SK-N-SH (cell line): ENCODE measurements at places on chromosomes 12 and 14. TPM values are rescaled to one million over a fixed set of nuclear protein-coding genes. Genes with fewer than 3 reads are reported as not detected.
A peak's percentile ranks its signal among the peaks of the same experiment; 100 is the strongest.

DNA sequence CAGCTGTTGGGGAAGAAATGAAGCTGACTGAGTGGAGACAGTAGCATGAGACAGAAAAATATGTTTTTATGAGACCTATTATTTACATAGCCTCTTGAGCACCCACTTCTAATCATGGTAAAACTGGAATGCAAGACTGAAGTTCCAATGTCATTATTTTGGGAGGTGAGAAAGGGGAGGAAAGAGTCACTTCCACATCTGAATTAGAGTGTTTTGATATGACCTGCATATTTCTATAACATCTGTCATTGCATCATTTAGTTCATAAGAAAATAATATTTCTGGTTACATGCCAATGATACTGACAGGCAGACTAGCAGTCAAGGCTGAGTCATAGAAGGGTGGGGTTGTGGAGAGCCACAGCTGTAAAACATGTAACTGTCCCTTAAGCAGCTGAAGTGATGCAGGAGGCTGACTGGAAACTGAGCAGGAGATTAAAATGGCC, 26.7 kb downstream of the NTN4 start:
- no peaks in the 10 kb centered on the region for H3K4me1 ChIP-seq
- no peak for DNase-seq
- H3K4me3 ChIP-seq: no peak overlapping the region

- no peaks in the 10 kb centered on the region for H3K4me1 ChIP-seq
- no peak within 1 kb of the TSS for H3K27ac ChIP-seq
- no peaks in the 10 kb centered on the region; the same call in 1 of the 2 replicates for H3K27me3 ChIP-seq
- H3K36me3 ChIP-seq: no peaks in the 10 kb centered on the region
- H3K4me3 ChIP-seq: no peak within 1 kb of the TSS
Measured at GRCh38 chr14:37172024-37172869, at the start of gene SLC25A21. Gene SLC25A21 (minus strand): TSS chr14:37172606.

DNA sequence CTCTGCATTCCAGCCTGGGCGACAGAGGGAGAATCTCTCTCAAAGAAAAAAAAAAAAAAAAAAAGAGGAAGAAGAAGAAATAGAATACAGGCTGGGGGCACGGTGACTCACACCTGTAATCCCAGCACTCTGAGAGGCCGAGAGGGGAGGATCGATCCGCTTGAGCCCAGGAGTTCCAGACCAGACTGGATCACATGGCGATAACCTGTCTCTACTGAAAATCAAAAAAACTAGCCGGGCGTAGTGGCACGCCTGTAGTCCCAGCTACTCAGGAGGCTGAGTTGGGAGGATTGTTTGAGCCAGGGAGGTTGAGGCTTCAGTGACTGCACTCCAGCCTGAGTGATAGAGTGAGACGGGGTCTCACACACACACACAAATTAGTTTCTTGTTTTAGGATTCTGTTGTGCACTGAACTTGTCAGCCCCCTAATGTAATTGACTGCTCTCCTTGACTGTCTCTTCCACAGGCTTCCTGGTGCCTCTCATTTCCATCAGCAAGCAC, 963 bp upstream of the TINF2 start:
- DNase-seq: no peak
- peak overlapping the region; percentile 96 for H3K27ac ChIP-seq
- H3K4me1 ChIP-seq: peaks cover 26% of the 10 kb centered on the region; the same call in 1 of the 2 replicates
- no peaks in the 10 kb centered on the region for H3K27me3 ChIP-seq
- H3K36me3 ChIP-seq: peaks cover 29% of the 10 kb centered on the region
- H3K4me3 ChIP-seq: peak overlapping the region; percentile 94

Gene TAS2R20
- polyA plus RNA-seq: 0.33 and 0.65 TPM in 2 replicates

DNA sequence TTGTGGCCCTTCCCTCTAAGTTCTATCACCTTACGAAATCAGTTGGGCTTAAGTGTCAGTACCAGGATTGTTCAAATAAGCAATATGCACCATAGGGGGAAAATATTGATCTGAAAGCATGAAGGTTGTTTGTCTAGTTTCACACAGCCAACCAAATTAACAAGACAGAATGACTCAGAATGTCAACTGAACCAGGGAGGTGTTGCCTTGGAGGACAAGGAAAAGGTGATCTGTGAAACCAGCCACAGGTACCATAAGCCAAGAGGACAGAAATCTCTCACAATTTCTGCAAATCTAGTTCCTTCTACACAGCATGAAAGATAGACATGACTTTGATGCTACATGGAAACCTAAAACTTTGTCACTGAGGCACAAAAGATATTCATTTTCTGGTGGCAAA, 297.9 kb downstream of the BCL11B start:
- H3K4me1 ChIP-seq: no peaks in the 10 kb centered on the region
- no peaks in the 10 kb centered on the region; the same call in 1 of the 2 replicates for H3K27me3 ChIP-seq
- DNase-seq: no peak
- no peak overlapping the region for H3K4me3 ChIP-seq
- no peaks in the 10 kb centered on the region for H3K36me3 ChIP-seq

GRCh38 chr12:23751641-23752040, 197.8 kb downstream of the SOX5 start:
- DNase-seq: no peak
- H3K4me1 ChIP-seq: no peaks in the 10 kb centered on the region
- H3K27ac ChIP-seq: no peak overlapping the region
- H3K4me3 ChIP-seq: no peak overlapping the region
- H3K27me3 ChIP-seq: no peaks in the 10 kb centered on the region
- H3K36me3 ChIP-seq: no peaks in the 10 kb centered on the region

DNA sequence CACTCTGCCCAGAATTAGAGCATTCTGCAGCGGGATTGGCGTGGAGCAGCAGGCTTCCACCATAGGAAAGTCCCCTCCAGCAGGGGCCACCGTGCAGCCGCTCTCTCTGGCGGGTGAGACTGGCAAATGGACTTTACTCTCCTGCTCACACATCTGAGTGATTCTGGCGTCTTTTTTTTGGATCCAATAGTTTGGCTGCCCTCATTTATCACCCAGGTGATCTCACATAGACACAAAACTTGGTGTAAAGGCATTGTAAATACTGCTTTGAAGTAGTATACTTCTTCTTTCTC, 130.3 kb downstream of the TGFB3 start:
- H3K27ac ChIP-seq: no peak overlapping the region
- peaks cover 7% of the 10 kb centered on the region; the same call in 1 of the 2 replicates for H3K4me1 ChIP-seq
- H3K36me3 ChIP-seq: peaks cover 4% of the 10 kb centered on the region
- H3K27me3 ChIP-seq: no peaks in the 10 kb centered on the region
- DNase-seq: no peak
- H3K4me3 ChIP-seq: no peak overlapping the region

- no peaks in the 10 kb centered on the region for H3K36me3 ChIP-seq
- H3K4me3 ChIP-seq: no peak overlapping the region
- H3K27ac ChIP-seq: no peak overlapping the region
- H3K27me3 ChIP-seq: no peaks in the 10 kb centered on the region
- DNase-seq: no peak
Measured at GRCh38 chr12:17038923-17039322, 433.0 kb upstream of the LMO3 start.

Gene SPIC
- polyA plus RNA-seq: not detected in 2 replicates

DNA sequence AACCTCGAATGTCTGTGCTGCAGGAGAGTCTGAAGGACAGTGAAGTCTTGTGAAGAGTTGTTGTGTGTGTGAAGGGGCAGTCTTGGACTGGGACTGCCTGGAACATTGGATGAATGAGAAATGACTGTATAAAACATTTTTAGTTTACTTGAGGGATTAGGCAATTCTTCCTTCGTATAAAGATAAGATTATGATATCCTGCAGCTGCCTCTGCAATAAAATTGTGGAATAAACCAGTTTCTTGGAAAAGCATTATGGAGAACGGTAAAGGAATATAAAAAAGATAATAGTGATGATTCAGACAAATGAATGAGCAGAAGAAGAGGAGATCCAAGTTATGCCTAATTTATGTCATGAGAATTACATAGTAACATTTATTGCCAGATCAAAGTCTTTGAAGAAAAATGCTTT, 30.9 kb upstream of the LUM start:
- no peaks in the 10 kb centered on the region for H3K27me3 ChIP-seq
- DNase-seq: no peak
- H3K4me3 ChIP-seq: no peak overlapping the region
- H3K27ac ChIP-seq: no peak overlapping the region
- no peaks in the 10 kb centered on the region for H3K36me3 ChIP-seq

GRCh38 chr14:68795597-68796417, 2.9 kb upstream of the ZFP36L1 start:
- no peaks in the 10 kb centered on the region for H3K36me3 ChIP-seq
- no peaks in the 10 kb centered on the region for H3K27me3 ChIP-seq
- peak; percentile 86 for DNase-seq
- peak overlapping the region; percentile 71 for H3K4me3 ChIP-seq
- peaks cover 6% of the 10 kb centered on the region; the same call in 1 of the 2 replicates for H3K4me1 ChIP-seq

GRCh38 chr14:61498811-61499210, 177.4 kb downstream of the PRKCH start:
- peaks cover 6% of the 10 kb centered on the region for H3K4me1 ChIP-seq
- H3K27ac ChIP-seq: no peak overlapping the region
- H3K36me3 ChIP-seq: no peaks in the 10 kb centered on the region
- no peak for DNase-seq
- no peaks in the 10 kb centered on the region for H3K27me3 ChIP-seq

DNA sequence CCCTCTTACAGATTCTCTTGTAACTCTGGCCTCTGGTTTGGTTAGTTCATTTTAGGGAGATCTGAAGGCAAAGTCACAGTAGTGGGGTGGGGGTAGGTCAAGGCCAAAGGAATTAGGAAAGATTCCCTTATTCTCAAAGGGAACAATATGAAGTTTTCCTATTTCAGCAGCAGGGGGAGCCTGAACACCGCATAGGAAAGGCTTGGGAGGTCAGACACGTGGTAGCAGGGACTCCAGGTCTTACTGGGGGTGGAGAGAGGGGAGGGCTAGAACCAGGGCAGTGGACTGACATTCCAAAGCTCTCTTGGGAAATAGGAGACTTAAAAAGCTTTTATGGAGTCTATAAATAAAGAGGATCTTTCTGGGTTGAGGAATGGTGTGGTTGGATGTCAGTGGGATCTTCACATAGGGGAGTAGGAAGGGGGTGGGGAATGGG, 1.3 kb downstream of the ZC3H10 start:
- H3K4me3 ChIP-seq: peak overlapping the region; percentile 79
- no peaks in the 10 kb centered on the region for H3K27me3 ChIP-seq
- peaks cover 20% of the 10 kb centered on the region for H3K4me1 ChIP-seq
- DNase-seq: peak; percentile 85
- peak overlapping the region; percentile 90 for H3K27ac ChIP-seq

GRCh38 chr14:20306079-20306423, 300 bp upstream of the TTC5 start:
- H3K4me1 ChIP-seq: no peaks in the 10 kb centered on the region
- H3K27ac ChIP-seq: no peak overlapping the region
- peaks cover 6% of the 10 kb centered on the region for H3K36me3 ChIP-seq
- DNase-seq: no peak

Gene RNASE12
- polyA plus RNA-seq: not detected in 2 replicates

GRCh38 chr14:24959791-24960331, 90.1 kb downstream of the STXBP6 start:
- no peaks in the 10 kb centered on the region for H3K4me1 ChIP-seq
- no peak overlapping the region for H3K4me3 ChIP-seq
- H3K27ac ChIP-seq: no peak overlapping the region
- H3K36me3 ChIP-seq: no peaks in the 10 kb centered on the region
- peaks cover 5% of the 10 kb centered on the region for H3K27me3 ChIP-seq

- H3K4me3 ChIP-seq: no peak overlapping the region
- peaks cover 13% of the 10 kb centered on the region; the same call in 1 of the 2 replicates for H3K36me3 ChIP-seq
- no peaks in the 10 kb centered on the region for H3K27me3 ChIP-seq
- no peak for DNase-seq
- H3K27ac ChIP-seq: no peak overlapping the region
Measured at GRCh38 chr14:90575336-90575735, 178.5 kb downstream of the CALM1 start.

GRCh38 chr14:67942080-67942710, 122.6 kb downstream of the RAD51B start:
- no peaks in the 10 kb centered on the region for H3K27me3 ChIP-seq
- no peaks in the 10 kb centered on the region for H3K36me3 ChIP-seq
- H3K27ac ChIP-seq: peak overlapping the region; percentile 91
- no peaks in the 10 kb centered on the region; the same call in 1 of the 2 replicates for H3K4me1 ChIP-seq
- H3K4me3 ChIP-seq: no peak overlapping the region

GRCh38 chr14:29926701-29927375, 809 bp downstream of the PRKD1 start:
- H3K27me3 ChIP-seq: peaks cover 28% of the 10 kb centered on the region; the same call in 1 of the 2 replicates
- H3K4me1 ChIP-seq: peaks cover 4% of the 10 kb centered on the region; the same call in 1 of the 2 replicates
- H3K36me3 ChIP-seq: no peaks in the 10 kb centered on the region
- peak overlapping the region; percentile 51 for H3K4me3 ChIP-seq
- DNase-seq: peak; percentile 73

DNA sequence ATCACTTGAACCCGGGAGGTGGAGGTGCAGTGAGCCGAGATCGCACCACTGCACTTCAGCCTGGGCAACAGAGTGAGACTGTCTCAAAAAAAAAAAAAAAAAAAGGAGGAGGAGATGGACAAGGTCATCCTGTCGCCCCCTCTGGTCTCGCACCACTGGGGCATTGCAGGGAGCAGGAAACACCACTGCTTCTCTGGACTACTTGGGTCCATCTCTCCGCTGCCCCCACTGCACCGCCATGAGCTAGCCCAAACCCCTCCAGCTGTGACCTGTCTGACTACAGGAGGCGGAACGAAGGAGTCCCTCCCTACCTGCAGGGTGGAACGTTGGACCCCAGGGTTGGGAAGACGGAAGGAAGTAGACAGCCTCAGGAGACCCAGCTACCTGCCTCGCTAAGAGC, 18.2 kb upstream of the FAM222A start:
- H3K27me3 ChIP-seq: no peaks in the 10 kb centered on the region
- no peak for DNase-seq
- H3K36me3 ChIP-seq: no peaks in the 10 kb centered on the region
- H3K4me3 ChIP-seq: no peak overlapping the region

DNA sequence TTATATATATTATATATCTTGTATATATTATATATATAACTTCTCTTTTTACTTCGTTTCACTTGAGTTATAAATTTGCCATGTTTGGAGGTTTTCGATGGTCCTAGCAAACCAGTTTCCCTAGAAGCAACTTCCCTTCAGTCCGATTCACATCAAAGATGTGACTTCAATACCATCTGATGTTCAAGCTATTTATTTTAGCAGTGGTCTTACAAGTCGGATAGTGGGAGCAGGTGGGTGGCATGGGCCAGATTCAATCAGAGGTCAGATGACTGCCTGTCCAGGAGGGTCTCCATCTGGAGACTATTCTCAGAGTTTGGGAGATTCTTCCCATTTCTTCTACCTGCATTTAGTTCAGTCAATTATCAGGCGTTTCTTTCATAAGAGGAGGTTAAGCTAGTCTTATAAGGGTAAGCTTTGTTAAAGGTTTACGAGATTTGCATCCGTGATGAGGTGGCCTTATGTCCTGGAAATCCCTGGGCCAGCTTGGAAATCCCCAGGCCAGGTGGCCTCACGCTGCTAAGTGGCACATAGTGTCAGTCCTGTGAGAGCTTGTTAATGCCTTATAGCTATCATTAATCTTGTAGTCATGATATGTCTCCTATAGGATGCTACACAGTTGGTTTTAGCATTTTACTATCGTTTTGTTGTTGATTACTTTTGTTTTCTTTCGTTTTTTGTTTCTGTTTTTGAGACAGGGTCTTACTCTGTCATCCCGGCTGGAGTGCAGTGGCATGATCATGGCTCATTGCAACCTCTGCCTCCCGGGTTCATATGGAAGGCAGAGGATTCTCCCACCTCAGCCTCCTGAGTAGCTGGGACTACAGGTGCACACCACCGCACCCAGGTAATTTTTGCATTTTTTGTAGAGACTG, 145.8 kb downstream of the BICD1 start:
- H3K27me3 ChIP-seq: no peaks in the 10 kb centered on the region
- H3K4me3 ChIP-seq: no peak overlapping the region
- H3K4me1 ChIP-seq: no peaks in the 10 kb centered on the region
- DNase-seq: no peak
- no peak overlapping the region for H3K27ac ChIP-seq

- H3K27me3 ChIP-seq: no peaks in the 10 kb centered on the region
- H3K27ac ChIP-seq: peak overlapping the region; percentile 87; the same call in 1 of the 2 replicates
- DNase-seq: no peak
- peaks cover 13% of the 10 kb centered on the region for H3K36me3 ChIP-seq
- peak overlapping the region; percentile 87 for H3K4me3 ChIP-seq
Measured at GRCh38 chr12:56190695-56191155, 1.4 kb upstream of the SMARCC2 start.

Gene TAS2R42
- not detected in 2 replicates for polyA plus RNA-seq
